ENCODE measurements at places on chromosomes 2 and 18. TPM values are rescaled to one million over a fixed set of nuclear protein-coding genes. Genes with fewer than 3 reads are reported as not detected.
A peak's percentile ranks its signal among the peaks of the same experiment; 100 is the strongest.

DNA sequence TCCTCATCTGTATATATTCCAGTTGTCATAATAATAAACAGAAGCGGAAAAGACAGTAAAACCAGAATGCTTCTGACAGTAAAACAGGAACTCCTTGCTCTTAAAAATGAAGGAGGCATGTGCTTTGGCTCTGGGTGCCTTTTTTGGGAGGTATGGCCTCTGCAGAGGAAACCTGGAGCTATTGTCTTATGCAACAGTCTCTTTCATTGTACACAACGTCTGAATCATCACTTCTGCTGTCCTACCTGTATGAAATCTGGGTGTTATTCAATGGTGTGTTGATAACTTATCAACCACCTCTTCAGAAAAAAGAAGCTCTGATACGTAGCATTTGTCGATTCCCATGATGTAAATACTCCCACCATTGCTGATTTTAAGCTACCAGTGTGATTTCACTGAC, 64.8 kb downstream of the CDCA7 start:
- no peak for DNase-seq

DNA sequence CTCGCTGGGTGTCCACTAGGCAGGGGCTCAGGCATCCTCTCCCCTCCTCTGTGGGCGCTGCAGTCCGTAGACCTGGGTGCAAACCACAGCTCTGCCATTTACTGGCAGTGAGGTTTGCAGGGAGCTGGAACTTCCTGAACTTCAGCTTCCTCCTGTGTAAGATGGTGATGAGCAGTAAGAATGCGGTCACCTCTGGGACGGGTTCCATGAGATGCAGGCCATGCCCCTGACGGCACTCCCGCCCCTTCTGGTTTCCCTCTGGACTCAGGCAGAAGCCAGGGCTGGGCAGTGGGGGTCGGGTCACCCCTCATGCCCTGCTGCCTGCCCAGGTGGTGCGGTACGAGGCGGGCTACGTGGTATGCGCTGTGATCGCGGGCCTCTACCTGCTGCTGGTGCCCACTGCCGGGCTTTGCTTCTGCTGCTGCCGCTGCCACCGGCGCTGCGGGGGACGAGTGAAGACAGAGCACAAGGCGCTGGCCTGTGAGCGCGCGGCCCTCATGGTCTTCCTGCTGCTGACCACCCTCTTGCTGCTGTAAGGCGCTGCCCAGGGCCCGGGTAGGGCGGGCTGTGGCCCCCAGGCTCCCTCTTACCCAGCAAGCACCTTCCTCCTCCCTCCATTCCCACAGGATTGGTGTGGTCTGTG, 1.5 kb downstream of the PROM2 start:
- no peak for DNase-seq

- no peak for DNase-seq
Observed at GRCh38 chr18:51637881-51638280, 440.4 kb upstream of the MEX3C start.

DNA sequence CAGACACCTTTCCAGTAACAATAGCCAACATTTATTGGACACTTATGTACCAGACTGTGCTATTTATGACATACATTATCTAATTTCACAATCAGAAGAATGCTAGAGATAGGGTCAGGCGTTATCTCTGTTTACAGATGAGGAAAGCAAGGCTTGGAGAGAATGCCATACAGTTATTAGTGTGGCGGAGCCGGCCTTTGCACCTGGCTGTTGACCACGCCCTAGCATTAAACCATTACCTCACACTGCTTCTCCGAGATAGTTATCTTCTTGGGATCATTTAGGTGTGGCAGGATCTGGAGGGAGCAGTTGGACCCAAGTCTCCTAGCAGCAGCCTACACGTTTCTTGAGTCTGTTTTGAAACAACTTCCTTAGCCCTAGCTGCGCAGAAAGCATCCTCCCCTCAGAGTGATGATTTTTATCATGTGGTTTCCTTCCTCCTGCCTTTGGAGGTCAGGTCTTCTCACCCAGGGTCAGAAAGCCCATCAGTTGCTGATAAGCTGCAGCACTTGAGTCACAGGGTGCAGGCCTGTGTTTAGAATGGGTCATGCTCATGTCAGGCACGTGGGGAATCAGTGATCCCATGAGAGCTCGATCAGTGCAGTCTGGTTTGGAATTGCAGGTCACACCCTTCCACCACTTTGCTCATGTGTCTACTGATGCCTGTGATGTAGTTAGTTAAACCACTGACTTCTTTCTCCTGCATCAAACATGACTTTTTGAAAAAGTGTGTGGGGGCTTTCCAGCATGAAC, 118.2 kb downstream of the SPTBN1 start:
- DNase-seq = no peak

- peak; percentile 21 for DNase-seq
Observed at GRCh38 chr2:106065983-106066820, 127.9 kb downstream of the UXS1 start.

DNA sequence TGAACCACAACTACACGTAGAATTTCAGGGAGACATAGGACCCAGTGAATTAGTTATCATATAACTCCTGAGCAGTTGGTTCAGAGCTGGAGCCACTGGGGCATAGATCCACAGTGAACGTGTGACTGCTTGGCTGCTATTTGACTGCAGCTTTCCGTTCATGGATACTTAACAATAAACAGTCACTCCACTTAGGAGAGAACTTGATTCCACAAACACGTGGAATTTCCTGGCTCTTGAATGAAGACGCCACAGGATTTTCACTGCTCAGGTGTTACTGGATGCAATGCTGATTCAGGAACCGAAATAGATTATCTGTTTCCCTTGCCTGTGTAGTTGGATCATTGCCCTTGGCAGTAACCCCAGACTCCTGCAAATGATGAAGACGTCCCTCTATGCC, 679.1 kb upstream of the ZEB2 start:
- DNase-seq = no peak

DNA sequence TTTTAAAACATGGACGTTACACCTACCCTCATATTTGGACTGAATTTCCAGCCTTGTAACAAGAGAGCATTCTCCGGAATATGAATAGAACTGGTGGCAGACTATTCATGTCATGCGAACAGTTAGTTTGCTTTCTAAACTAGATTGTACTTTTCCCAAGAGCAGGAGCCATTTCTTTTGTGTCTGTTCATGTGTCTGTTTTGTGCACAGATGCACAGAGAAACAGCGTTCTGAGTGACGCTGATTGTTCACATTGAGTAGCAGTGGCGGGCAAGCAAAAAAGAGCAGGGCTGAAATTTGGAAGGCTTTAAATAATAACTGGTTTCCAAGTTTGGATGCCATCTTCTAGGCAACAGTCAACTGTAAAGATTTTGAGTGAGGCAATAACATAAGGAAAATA, 200.3 kb downstream of the NRXN1 start:
- no peak for DNase-seq

DNA sequence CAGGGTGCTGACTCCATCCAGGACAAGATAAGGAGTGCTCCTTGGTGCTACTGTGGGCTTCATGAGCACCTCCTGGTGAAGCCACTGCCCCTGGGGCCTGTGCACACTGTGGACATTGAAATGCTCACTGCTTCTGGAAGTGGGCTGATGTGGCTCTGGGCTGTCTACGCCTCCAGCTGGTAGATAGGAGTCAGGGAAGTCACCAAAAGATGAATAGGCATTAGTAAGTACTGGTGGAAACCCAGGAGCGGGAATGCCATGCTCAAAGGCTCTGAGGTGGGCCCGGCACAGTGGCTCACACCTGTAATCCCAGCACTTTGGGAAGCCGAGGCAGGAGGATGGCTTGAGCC, 79.2 kb upstream of the MSH2 start:
- no peak for DNase-seq

DNA sequence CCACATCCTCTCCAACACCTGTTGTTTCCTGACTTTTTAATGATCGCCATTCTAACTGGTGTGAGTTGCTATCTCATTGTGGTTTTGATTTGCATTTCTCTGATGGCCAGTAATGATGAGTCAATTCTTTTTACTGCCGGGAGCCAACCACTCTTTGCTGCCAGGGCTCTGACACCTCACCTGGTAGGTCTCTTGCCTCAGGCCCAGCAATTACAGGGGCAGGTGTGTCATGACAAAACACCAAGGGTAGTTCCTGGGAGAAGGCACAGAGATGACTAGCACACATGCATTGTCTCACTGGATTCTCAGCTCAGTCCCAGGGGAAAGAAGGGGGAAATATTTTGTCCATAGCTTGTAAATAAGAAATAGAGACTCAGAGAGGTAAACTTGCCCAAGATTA, 122.3 kb downstream of the CHST9 start:
- DNase-seq = no peak

- DNase-seq = no peak
Observed at GRCh38 chr2:60883896-60884295, 2.5 kb downstream of the REL start.

- DNase-seq = no peak
Observed at GRCh38 chr18:3246635-3247239, 864 bp upstream of the MYL12A start.

- no peak for DNase-seq
Observed at GRCh38 chr2:129144082-129144791, 825.6 kb upstream of the HS6ST1 start.

DNA sequence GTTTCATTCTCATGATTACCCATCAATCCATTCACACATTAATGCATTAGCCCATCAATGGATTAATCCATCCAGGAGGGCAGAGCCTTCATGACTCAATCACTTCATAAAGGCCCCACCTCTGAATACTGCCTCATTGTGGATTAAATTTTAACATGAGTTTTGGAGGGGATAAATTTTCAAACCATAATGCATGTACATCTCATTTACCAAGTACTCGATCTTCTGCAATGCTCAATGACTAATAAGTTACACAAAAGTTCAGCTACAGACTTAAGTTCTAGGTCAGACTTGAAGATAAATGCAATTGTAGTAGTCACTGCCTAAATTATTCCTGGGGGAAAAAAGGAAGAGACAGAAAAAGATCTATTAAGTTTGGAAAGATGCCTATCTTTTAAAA, 120.0 kb upstream of the OSR1 start:
- no peak for DNase-seq

- DNase-seq = peak; percentile 43
Observed at GRCh38 chr2:43405829-43406228, 179.4 kb upstream of the ZFP36L2 start.

DNA sequence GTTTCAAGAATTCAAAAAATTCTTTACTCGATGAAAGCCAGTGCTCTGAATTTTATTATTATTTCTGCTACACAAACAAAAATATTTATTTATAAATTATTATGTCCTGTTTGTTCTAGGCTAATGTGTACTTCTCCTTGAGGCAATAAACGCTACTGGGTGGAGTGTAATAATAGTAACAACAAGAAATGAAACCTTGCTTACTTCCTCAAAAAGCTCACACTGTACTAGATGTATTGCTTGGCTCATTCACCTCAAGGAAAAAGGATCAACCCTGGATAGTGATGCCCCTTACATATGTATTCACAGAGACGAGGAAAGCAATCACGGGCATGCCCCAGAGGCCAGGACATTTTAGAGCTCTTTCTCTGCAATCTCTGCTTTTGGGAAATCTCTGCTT, 685.6 kb upstream of the NXPH2 start:
- DNase-seq = no peak

- DNase-seq = no peak
Observed at GRCh38 chr2:239225371-239225851, 175.4 kb downstream of the HDAC4 start.

DNA sequence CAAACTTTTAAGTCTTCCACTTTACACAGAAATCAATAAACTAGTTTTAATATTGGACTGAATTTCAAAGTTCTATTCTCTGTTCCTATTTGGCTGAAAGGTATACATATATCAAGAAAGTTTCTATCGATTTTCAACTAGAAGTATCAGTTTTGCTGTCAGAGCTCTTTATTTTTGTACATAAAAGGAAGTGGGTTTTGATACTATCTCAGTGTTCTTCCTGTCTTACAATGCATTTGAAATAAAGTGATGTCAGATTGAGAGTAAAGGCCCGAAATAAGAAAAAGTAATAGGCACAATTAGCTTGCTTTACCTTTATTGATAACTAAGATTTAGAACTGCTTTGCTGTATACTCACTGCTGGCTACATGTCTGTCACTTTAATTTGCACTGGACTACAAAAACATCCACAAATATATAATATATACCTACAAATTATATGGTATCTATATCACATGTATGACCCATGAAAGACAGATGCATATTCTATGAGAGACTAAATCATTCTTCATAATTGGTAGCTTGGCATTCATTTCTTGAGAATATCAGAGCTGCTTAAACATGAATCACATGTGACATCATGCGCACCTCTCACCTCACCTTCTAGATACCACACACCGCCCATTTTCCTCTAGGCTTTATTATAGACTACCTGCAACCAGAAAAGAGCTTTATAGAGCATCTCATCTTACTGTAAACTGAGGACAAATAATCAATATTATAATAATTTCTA, 83.6 kb downstream of the ASXL2 start:
- no peak for DNase-seq

DNA sequence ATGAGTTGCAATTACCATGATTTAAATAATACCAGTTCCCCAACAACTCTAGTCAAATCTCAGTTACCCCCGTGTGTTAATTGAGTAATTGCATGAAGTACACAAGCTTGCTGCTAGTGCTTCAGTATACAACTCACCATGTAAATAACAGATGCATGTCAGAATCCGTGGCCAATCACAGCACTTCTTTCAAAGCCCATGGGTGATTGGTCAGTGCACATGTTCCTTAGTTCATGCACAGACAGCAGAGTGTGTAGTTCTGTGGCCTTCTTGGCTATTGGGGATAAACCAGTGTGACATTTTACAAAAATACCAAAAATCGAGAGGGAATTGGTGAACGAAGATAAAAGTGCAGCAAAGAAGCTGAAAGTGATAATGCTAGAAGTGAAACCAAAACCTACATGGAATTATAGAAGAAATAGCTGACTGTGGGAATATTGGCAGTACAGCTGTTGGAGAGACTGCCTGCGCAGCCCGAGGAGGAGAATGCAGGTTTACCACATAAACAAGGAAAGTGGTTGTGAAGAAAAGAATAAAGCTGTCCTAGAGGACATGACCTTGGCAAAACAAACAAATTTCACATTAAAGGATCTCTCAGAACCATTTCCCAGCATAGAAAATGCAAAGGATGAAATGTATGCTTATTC, 59.4 kb downstream of the NEDD4L start:
- no peak for DNase-seq

- no peak for DNase-seq
Observed at GRCh38 chr2:96872591-96873349, 2.9 kb upstream of the SEMA4C start.

DNA sequence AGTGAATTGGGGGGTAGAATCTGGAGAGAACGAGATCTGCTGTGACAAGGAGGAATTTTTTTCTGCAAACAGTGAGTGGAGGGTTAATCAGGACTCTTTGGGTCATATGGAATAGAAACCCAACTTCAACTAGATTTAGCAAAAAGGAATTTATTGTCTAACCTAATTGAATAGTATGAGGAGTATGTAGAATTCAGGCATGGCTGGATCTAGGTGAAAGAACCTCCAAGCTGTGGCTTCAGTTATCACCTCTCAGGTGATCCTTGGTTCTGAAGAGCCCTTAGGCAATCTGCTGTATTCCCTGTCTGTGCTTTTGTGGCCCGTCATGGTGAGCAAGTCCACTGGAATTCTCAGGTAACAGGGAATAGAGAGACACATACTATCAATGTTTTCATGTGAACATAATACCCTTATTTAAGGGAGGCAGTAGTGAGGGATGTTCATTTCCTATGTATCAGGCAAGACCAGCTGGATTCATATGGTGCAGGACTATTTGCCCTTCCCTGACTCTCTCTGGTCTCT, 164.7 kb downstream of the ALPK2 start:
- no peak for DNase-seq

Gene FAM161A
- 1.2 TPM for polyA plus RNA-seq

Gene ALPP
- not detected for polyA plus RNA-seq

Gene DHRS9
- polyA plus RNA-seq = not detected

Gene KIAA1328
- 3.3 TPM for polyA plus RNA-seq

Gene PLCL1
- polyA plus RNA-seq = 10.3 TPM

Gene SERPINB13
- polyA plus RNA-seq = not detected

Gene CHRNA1
- 0.08 TPM for polyA plus RNA-seq

Gene TSGA10
- polyA plus RNA-seq = 1.8 TPM

Gene HOXD10
- polyA plus RNA-seq = 0.03 TPM

Measured in SK-N-SH (cell line).